ENCODE measurements at places on chromosomes 12 and 14.

DNA sequence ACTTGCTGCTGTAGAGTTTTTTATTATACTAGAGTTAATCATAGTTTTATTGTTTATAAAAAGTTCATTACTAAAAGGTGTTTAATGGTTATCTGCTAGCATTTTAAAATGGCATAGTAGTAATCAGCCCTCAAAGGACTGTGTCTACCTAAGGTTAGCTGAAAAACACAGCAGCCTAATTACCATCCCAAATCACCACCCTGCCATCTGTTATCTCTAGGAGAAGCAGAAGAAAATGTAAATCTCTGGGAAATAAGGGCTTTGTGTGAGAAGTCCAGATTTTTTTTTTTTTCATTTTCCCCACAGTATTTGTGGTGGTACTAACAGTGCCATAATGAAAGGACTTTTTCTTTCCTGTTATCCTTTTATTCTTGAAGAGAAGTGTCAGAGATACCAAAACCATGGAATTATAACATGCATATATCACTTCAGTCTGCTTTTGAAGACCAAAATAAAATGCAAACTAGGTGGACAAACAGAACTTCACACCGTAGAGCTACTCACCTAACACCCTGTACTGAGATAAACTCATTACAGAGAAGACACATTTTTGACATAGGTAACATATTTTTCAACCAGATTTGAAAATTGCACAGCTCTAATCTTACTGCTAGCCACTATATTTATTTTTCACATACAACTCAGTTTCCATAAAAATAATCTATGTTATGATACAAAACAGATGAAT, 876.2 kb downstream of the C12orf50 start:
- DNase-seq: no peak

GRCh38 chr12:70418101-70418500, 52.0 kb downstream of the KCNMB4 start:
- no peak for DNase-seq

- DNase-seq: no peak
Observed at GRCh38 chr14:96097752-96098151, 58.6 kb downstream of the C14orf132 start.

DNA sequence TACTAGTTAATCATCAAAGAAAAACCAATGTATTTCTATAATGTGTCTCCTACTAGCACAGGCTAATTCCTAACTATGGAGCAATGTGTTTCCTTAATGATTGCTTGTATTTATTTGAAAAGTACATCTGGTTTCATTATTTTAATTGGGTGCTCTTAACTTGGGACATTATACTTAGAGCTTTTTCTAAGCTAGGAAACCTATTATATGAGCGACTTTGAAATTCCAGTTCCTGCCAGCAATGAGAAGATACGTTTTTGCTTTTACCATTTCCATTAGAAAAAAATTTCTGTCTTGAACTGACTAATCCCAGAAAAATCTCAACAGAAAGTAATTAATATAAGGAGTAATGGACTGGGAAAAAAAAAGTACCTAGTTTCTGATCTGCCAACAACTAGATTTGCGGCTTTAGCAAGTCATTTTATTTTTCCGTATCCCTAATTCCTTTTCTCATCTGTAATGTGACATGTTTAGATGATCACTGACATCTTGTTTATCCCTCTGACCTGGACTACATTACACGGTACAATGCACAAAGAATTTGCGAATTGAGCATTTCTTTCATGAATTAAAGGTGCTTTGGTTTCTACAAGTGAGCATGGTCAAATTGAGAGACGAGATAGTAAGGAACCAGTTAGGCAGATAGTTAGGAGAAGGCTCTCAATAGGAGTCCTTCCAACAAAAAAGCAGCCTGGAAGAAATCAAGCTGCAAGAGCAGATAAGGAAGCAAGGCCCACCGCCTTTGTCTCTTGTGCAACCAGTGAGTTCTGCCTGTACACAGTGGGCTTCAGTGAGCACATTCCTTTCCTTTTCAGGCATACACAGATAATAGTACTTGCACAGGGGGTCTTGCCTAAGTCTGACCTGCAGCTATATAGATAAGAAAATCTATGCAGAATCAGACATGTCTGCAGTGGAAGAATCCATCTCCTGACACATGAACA, 1765.0 kb upstream of the FLRT2 start:
- DNase-seq: no peak

- DNase-seq: peak; percentile 65
Observed at GRCh38 chr12:64826234-64826633, 1.8 kb downstream of the TBC1D30 start.

DNA sequence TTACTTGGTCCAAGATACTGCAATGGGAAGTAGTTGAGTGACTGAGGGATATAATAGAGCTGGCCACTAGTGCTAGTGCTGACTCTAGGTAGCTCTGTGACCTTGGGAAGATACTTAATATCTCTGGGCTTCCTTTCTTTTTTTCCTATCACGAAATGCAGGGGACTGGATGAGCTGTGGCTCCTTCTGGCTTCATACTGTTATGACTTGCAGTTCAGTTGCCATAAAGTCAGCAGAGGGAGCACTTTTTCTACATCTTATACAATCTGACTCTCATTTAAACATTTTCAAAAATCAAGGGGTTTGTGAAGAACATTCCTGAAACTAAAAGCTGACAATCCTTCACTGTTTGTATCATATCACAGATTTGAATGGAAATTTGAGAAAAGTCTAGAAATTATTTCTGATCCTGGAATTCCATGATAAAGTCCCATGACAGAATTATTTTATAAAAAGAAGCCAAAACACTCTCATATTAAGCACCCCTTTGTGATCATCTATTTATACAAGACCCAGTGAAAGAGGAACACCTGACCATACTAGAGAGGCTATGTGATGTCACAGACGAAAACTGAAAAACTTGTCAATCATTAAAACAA, 5.3 kb downstream of the BHLHE41 start:
- no peak for DNase-seq

DNA sequence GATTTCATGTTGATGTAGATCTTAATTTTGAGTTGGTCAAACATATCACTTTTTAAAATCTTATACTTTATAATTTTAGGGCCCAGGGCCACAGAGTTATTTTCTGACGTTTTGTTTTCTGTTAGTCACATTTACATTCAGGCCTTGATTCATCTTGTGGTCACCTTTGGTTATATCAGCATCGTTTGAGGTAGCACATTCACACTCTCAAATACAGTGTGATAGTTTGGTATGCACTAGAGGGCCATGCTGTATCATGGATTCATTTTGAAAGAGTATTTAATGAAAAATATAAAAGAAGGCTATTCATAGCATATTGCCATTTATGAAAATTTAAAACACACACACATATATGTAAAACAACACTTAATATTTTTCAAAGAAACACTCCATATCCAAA, 274.6 kb downstream of the RAD51B start:
- DNase-seq: no peak

DNA sequence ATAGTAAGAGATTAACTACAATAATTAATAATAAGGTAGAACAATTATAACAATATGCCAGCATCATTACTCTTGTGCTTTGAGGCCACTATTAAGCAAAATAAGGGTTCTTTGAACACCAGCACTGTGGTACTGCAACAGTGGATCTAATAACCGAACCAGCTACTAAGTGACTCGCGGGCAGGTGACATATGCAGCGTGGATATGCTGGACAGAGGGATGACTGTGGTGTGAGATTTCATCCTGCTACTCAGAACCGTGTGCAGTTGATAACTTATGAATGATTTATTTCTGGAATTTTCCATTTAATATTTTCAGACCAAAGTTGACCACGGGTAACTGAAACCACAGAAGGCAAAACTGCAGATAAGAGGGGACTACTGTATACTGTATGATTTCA, 34.4 kb downstream of the BMAL2 start:
- no peak for DNase-seq
